ENCODE measurements at places on chromosomes 2 and 18. TPM values are rescaled to one million over a fixed set of nuclear protein-coding genes. Genes with fewer than 3 reads are reported as not detected.
A peak's percentile ranks its signal among the peaks of the same experiment; 100 is the strongest.

RGPD4 gene
- not detected for polyA plus RNA-seq

PROKR1 gene
- 0.01 TPM for polyA plus RNA-seq

B3GNT7 gene
- 4.1 TPM for polyA plus RNA-seq

UGT1A5 gene
- polyA plus RNA-seq: not detected

GALR1 gene
- not detected for polyA plus RNA-seq

CLEC4F gene
- polyA plus RNA-seq: not detected

FBXO48 gene
- polyA plus RNA-seq: 1.5 TPM

SH2D6 gene
- not detected for polyA plus RNA-seq

CFAP65 gene
- polyA plus RNA-seq: not detected

DNA sequence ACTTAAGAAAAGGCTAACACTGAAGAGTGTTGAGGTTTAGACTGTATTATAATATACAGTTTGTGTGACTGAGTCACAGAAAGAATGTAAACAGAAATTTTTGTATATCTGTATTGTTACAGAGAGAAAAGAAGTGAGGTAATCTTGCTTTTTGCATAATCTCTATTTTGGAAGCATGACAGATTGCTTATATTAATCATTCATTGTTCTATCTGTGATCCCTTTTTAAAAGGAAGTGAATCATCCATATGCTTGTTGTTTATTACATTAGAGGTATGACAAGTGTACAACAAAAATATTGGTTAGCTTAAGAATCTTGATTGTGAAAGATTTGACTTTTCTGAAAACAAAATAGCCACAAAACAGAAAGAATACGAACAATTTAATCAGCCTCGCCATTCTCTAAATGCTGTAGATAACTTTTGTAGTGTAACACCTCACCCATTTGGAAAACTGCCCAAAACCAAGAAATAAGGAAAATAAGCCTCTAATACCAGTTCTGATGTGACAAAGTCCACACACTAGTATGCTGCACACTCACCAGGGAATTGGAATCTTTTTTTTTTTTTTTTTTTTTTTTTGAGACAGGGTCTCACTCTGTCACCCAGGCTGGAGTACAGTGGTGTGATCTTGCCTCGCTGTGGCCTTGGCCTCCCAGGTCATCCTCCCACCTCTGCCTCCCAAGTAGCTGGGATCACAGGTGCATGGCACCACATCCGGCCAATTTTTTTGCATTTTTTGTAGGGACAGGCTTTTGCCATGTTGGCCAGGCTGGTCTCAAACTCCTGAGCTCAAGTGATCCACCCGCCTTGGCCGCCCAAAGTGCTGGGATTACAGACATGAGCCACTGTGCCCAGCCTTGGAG lies 91.5 kb upstream of the LPIN2 start:
- no peak for DNase-seq

DNA sequence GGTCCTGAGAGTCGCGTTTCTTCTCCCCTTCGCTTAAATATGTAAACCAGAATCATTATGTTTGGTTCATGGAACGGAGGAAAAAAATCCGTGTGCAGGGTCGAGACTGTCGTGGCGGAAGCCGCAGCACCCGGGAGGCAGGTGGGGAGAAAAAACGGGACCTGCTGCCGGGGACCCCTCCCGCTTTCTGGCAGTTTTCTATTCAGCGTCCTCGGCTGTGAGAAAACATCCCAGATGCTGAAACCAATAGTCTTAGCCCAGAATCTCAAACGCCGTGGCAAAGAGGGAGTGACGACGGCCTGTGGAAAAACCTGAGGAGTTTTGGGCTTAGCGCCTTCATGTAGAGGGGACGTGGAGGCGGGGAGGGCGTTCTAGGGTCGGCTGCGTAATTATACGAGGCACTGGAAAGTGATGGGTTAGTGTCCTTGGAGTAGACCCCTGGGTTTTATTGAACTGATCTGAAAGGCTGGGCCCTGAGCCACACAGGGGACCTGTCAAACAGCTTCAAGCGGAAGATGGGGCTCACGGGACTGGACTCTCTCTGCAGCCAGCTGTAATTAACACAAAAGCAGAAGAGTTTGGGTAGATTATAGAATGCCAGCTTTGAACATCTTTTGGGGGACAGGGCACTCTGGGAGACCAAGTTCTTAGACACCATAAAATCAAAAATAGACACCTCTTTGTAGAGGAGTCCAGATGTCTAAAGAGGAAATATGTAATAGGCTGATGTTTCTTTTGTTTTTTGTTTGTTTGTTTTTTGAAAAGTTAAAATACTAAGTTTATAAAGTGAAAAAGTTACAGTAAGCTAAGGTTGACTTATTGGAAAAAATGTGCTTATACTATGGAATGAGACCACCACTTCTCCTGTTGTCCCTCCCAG lies 834 bp upstream of the BUB1 start:
- DNase-seq: peak; percentile 58

GRCh38 chr2:7205151-7205830 lies 288.1 kb downstream of the RNF144A start:
- DNase-seq: no peak

DNA sequence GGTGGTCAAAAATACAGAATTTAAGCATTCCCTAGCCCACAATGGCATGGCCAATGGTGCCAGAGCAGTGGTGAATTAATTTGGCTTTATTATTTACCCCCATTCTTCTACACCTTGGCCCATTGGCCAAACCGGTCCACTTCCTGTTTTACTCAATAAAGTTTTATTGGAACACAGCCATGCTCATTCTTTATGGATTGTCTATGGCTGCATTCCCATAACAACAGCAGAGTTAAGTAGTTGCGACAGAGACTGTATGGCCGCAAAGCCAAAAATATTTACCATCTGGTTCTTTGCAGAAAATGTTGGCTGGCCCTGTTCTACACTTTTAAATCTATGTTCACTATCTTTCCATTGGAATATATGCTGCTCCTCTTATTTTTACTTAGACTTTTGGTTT lies 130.3 kb upstream of the CCDC68 start:
- no peak for DNase-seq

- no peak for DNase-seq
These were observed 40.4 kb upstream of the TMEM178A start for GRCh38 chr2:39625193-39625926.

- no peak for DNase-seq
These were observed 63.5 kb downstream of the MEIS1 start for GRCh38 chr2:66498289-66498975.

DNA sequence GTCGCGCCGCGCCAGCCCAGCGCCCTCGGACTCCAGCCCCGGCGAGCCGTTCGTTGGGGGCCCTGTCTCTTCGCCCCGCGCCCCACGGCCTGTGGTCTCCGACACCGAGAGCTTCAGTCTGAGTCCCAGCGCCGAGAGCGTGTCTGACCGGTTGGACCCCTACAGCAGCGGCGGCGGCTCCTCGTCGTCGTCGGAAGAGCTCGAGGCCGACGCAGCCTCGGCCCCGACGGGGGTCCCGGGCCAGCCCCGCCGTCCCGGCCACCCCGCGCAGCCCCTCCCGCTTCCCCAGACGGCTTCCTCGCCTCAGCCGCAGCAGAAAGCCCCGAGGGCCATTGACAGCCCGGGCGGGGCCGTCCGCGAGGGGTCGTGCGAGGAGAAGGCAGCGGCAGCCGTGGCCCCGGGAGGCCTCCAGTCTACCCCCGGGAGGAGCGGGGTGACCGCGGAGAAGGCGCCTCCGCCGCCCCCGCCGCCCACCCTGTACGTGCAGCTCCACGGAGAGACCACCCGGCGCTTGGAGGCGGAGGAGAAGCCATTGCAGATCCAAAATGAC lies 1.4 kb downstream of the PHLPP1 start:
- DNase-seq: peak; percentile 77

GRCh38 chr18:8217051-8217564 lies 392.1 kb upstream of the RAB12 start:
- no peak for DNase-seq

DNA sequence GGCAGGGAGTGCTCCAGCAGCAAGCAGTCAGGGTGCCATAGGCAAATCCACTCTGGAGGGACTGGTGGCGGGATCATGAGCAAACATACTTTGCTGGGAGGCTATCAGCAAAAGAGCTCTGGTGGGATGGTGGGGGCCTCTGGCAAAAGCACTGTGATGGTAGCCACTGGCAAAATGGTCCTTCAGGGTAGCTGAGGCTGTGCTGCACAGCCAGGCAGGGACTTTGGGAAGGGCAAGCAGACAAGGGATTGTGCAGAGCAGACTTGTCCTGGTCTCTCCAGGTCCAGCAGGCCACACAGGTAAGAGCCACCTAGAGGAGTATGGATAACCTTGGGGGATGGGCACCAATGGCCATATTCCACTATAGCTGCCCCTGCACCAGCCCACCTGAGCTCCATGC lies 129.4 kb upstream of the OTOS start:
- no peak for DNase-seq

GRCh38 chr2:50957896-50958295 lies 74.0 kb downstream of the NRXN1 start:
- no peak for DNase-seq

GRCh38 chr2:69692424-69692823 lies 48.9 kb upstream of the AAK1 start:
- DNase-seq: no peak

- no peak for DNase-seq
These were observed 88.5 kb upstream of the APCDD1 start for GRCh38 chr18:10365901-10366300.

GRCh38 chr2:151556121-151556520 lies 146.4 kb downstream of the RIF1 start:
- no peak for DNase-seq

GRCh38 chr2:68475110-68475509 lies 7.7 kb downstream of the APLF start:
- no peak for DNase-seq

DNA sequence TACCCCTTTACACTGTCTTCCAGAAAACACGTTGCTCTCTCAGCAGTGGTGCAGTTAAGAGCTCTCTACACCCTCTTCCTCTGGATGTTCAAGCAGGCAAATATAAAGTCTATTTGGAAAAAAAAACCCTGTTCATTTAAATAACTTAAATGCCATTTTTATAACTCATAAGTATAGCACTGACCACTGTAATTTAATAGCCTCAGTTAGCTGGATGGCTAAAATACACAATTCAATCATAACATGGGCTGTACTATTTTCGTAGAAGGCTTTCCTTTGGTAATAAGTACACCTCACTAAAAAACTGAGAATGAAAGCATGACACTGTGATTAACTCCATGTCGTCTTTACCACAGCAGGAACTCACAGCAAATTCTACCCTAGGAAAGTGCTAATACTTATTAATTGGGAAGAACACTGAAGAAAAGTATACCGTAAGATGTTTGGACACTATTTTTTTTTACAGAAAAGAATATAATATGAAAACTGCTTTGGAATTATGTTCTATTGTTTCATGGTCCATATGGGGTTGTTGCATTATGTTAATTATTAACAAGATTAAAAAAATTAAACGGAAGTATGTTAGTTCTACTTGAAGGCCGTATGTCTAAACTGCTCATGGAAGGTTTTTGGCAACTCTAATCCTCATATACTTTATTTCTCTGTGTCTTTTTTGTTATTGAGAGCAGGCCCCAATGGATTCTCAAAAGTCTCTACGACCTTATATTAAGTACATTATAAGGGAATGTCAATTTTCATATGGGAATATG lies 269.1 kb downstream of the ZNF385B start:
- no peak for DNase-seq

- no peak for DNase-seq
These were observed 140.9 kb downstream of the SH3RF3 start for GRCh38 chr2:109269706-109270504.

DNA sequence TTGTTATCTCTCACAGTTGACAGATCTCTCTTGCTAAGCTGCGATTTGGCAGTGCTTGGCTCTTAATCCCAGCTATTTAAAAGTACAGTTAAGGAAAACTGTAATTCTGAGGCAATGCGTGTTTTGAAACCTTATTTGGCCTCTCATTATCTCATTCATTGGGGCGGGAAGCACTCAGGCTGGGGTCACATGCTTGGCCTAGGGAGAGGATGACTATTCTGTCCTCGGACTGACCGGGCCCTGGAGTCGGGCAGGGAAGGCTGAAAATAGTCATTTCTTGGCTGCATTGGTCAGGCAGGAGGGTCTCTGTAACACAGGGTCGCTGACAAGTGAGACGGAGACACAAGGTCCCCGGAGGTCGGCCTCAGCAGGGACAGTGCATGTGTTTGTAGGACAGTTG lies 20.2 kb upstream of the EMILIN2 start:
- DNase-seq: no peak

- DNase-seq: no peak
These were observed 13.1 kb upstream of the SCN1A start for GRCh38 chr2:166140932-166141331.
